H1 (cell line): ENCODE measurements at places on chromosomes 5 and 9.

- DNase-seq = no peak
Observed at GRCh38 chr5:102863764-102864560, 108.9 kb downstream of the PAM start.

GRCh38 chr9:78215706-78216105 is 20.2 kb upstream of the CEP78 start:
- no peak for DNase-seq

GRCh38 chr5:80487829-80488721 is at the start of gene FAM151B:
Gene FAM151B, plus strand, starts transcription at chr5:80488100. Its CDS starts 24 bp downstream, at chr5:80488124.
- DNase-seq = peak; percentile 94

- DNase-seq = no peak
Observed at GRCh38 chr9:85276741-85277140, 465.0 kb downstream of the AGTPBP1 start.

- no peak for DNase-seq
Observed at GRCh38 chr9:130535818-130536521, 43.4 kb upstream of the FUBP3 start.

DNA sequence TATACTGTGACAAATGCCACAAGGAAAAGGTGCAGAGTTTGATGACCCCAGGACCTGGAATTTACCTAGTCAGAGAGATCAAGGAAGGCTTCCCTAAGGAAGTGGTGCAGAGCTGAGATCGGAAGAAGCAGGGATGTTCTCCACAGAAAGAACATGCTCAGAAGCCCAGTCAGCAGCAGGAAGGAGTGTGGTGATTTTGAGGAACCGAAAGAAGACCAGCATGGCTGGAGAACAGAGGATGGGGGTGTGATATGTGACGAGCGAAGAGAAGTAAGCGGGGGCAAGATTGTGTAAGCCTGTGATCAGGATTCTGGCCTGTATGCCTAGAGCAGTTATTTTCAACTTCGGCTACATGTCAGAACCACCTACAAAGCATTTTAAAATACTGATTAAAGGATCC is 18.7 kb upstream of the PIK3R1 start:
- no peak for DNase-seq

DNA sequence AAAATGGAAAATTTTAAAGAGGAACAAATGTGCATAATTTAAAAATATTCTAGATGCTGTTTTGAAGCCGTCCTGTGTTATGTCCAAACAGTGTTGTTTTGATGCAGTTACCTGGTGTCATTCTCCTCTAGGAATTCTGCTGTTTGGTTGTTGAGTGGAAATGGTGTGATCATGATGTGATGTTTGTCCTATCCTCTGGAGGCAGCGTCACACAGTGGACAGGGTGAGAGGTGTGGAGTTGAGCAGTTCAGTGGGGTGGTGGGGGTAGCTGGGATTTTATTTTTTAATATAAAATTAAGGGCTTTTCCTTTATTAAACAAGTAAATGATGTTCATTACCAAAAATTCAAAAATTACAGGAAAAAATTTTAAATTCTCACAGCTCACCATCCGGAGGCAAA is 31.2 kb downstream of the PRDM6 start:
- DNase-seq = no peak

GRCh38 chr5:111935009-111935408 is 178.0 kb upstream of the NREP start:
- DNase-seq = no peak

DNA sequence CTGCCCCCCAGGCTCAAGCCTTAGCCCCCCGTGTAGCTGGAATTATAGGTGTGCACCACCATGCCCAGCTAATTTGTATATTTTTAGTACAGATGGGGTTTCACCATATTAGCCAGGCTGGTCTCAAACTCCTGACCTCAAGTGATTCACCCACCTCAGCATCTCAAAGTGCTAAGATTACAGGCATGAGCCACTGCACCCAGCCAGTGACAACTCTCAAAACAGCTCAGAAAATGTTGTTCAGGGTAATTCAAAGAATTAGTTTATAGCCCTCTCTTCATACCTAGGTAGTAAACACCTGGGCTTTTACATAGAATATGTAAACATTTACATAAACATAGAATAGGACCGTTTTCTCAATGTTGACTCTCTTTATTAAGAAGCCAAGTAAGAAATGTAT is 168.7 kb downstream of the ENC1 start:
- no peak for DNase-seq

DNA sequence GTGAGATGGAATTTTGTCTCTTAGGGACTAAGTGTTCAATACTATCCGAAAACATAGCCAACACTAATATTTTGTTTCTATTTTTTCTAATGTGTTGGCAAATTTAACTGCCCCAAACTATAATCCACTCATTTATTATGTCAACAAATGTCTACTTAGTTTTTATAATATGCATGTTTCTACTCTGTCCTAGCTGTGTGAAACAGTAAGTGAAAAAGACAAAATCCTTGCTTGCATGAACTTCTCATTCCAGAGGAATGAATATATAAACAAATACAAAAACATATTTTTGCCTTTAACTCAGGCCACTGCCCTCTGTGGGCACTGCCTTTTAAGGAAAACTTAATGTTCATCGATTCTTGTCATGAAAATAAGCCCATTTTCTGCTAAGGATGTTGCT is 1275.4 kb upstream of the CDH18 start:
- DNase-seq = no peak

- DNase-seq = no peak
Observed at GRCh38 chr5:176803068-176803942, 7.1 kb upstream of the UNC5A start.

DNA sequence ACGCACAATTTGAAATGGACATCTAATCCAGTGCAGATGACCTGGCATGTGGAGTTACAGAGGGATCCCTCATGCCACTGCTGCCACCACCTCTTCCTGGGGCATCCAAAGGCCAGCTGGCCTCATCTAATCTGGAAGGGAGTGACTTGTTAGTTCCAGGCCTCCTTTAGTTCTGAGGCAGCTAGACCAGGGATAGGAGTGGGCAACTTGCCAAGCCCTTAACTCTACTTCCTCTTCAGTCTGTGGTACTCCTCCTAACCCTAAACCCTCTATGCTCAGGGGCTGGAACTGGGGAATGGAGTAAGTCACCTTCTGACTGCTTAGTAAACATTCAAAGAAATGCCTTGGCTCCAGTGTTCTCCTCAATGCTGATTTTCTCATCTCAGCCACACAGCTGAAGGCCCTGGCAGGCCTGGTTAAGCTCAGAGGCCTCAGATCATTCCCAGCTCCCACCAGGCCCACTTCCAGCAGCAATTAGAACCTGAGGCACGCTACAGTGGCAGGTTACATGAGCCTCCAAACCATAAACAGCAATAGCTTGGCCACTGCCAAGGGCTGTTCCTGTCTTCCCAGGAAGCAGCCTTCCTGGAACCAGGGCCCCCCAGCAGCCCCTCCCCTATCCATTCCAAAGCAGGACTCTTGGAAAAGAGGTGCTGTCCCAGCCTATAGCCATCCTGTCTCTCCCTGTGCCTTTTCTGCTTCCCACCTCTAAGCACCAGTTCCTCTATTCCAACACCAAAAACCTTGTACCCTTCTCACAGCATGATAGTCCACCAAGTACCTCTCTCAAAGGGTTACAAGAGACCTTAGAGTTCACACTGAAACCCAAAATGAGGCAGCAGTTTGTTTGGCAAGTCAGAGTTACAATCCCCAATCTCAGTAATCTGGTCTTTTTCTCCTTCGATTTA is 2.0 kb downstream of the EIF4EBP3 start:
- DNase-seq = peak; percentile 32

GRCh38 chr5:4246447-4246846 is 650.8 kb downstream of the IRX1 start:
- DNase-seq = no peak

DNA sequence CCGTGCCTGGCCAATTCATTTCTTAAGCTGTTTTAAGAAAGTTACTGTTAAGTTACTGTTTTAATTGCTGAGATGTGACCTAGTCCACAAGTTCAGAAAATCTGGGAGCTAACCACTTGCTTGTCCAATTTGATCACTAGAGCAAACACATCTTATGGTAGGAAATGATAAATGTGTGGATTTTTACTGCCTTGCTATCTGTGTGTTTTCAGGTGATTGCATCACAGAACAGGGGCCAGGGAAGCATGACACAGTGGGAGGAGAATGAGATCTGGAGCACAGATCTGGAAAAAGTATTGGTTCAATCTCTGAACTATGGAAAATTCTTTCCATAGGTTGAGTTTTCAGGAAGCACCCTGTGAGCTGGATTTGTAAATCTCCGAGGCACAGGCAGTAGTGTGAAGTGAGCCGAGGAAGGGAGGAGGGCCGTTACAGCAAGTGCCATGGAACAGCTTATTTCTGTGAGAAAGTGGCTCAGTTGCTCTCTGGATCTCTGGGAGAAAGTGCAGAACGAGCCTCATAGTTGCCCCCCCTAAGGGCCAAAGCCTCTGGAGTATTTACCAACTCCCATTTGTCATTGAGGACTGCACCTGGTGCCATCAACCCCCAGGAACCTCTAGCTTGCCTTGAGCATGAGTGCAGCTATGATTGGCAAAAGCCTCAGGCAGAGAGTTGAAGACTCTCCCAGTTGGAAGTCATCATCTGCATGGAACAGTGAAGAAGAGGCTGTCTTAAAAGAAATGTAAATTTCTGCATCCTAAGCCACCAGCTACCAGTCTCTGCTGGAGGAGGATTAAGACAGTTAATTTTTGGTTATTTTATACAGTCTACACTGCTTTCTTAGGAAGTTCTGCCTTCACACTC is 161.8 kb upstream of the CLINT1 start:
- no peak for DNase-seq

- DNase-seq = no peak
Observed at GRCh38 chr5:158686214-158686613, 413.5 kb downstream of the EBF1 start.

DNA sequence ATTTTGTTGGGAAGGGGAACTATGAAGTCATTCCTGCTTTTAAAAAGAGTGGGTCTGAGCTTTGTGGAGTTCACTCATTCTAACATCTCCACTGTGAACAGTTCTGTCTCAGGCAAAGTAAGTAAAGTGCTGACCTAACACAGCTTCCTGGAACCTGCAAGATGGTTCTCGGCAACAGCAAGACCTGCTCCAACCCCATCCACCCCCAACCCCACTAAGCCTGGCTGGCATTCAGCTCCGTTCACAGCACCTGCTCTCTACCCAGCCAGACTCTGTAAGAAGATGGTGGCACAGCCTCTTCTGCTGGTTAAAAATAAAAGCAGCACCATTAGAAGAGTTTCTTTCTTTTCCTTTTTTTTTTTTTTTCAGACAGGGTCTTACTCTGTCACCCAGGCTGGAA is 42.0 kb downstream of the EPB41L4B start:
- DNase-seq = no peak

- DNase-seq = no peak
Observed at GRCh38 chr5:166772770-166773169, 1518.7 kb upstream of the WWC1 start.

GRCh38 chr5:22033066-22033465 is 820.1 kb downstream of the CDH12 start:
- DNase-seq = no peak

- DNase-seq = no peak
Observed at GRCh38 chr5:172801179-172801671, 30.2 kb upstream of the DUSP1 start.

- no peak for DNase-seq
Observed at GRCh38 chr5:94407023-94407422, 211.4 kb downstream of the KIAA0825 start.

DNA sequence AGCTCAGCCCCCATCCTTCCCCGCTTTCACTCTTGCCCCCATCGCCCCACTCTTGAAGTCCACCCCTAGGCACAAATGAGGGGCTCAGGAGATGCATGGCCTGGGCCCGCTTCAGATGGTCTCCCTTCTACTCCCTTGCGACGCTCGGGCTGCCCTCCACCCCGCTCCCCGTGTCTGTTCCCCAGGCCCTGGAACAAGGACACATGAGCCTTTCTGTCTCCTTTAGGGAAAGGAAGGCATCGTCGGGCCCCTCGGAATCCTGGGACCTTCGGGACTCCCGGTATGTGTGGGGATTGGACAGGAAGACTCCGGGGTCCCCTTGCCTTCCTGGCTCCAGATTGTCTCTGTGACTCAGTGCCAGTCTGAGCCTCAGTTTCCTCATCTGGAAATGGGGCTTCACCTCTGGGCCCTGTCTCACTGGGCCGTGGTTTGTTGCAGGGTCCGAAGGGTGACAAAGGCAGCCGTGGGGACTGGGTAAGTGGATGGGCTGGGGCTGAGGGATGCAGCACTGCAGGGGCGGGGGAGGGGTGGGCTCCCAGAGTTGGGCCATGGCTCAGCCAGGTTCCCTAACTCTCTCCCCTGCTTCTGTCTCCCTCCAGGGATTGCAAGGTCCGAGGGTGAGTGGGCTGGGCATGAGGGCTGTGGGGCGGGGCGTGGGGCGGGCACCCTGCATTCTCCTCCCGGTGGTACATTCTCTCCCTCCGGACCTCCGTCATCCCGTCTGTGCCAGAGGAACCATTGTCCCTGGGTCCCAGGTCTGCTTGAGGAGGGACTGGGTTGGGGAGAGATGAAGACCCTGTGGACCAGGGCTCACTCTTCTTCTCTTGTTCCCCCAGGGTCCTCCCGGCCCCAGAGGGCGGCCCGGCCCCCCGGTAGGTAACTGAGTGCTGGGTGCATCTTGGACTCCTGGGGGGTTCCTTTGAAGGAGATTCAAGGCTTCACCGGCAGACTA is 21.8 kb upstream of the ORM1 start:
- peak; percentile 35 for DNase-seq

GRCh38 chr9:93207326-93207814 is 23.4 kb downstream of the WNK2 start:
- no peak for DNase-seq

- DNase-seq = no peak
Observed at GRCh38 chr5:50704730-50705129, 38.3 kb downstream of the PARP8 start.

DNA sequence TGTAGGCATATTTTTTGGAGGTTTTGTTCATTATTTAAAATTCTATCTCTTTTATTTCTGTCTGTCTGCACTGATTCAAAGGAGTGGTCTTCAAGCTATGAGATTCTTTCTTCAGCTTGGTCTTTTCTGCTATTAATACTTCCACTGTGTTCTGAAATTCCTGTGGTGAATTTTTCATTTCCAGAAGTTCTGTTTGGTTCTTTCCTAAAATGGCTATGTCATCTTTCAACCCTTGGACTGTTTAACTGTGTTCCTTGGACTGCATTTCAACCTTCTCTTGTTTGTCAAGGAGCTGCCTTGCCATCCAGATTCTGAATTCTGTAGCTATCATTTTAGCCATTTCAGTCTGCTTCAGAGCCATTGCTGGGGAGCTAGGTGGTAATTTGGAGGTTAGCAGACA is 76.3 kb downstream of the CERT1 start:
- no peak for DNase-seq

DNA sequence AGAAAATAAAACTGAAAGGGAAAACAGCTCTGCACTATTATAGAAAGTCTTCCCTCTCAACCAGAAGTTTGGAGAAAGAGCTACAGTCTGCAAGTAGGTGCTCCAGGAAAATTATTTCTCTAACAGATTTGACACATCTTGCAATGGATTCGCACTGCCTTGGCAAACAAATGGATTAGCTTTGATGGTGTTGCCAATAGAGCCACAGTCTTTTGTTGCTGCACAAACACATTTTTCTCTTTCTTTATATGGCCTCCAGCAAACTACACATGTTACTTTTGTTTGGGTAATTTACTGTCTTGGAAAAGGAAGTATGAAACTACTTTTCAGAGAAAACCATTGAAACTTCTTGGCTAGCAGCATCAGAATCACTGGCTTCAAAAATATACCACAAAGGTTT is 523.1 kb downstream of the EFNA5 start:
- no peak for DNase-seq

GRCh38 chr5:181204826-181205760 is at the start of gene TRIM7:
Gene TRIM7, minus strand, starts transcription at chr5:181205196. Its CDS starts 86 bp downstream, at chr5:181205110.
- no peak for DNase-seq
